ENCODE measurements at places on chromosomes 13 and 19. TPM values are rescaled to one million over a fixed set of nuclear protein-coding genes. Genes with fewer than 3 reads are reported as not detected.

DNA sequence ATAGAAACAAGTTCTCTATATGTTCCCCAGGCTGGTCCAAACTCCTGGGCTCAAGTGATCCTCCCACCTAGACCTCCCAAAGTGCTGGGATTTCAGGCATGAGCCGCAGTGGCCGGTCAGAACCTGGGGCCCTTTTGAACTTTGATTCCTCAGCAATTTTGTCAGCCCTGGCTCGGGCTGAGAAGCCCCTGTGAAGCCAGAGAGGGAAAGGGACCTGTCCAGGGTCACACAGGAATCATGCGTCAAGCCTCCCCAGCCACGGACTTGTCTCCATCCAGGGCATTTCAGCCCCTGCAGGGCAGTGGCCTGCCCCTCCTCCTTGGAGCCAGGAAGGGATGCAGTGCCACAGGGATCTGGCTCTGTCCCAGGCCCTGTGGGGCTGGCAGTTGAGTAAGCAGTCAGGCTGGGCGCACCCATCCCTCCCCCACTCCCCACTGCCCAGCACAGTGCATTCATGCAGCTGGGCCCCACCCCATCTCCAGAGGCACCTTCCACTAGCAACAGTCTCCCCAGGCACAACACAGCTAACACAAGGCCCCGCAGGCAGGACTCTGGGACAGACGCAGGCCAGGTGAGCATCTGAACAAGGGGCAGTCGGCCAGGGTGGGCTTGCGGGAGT lies at the start of gene CAPS:
Gene CAPS, plus strand, starts transcription at position 516 of the 619 bp plus-strand sequence. CDS start 153 bp downstream, outside the sequence.
- no peak for DNase-seq

- no peak for DNase-seq
Observed at GRCh38 chr19:54530866-54531265, 28.2 kb downstream of the LAIR2 start.

DNA sequence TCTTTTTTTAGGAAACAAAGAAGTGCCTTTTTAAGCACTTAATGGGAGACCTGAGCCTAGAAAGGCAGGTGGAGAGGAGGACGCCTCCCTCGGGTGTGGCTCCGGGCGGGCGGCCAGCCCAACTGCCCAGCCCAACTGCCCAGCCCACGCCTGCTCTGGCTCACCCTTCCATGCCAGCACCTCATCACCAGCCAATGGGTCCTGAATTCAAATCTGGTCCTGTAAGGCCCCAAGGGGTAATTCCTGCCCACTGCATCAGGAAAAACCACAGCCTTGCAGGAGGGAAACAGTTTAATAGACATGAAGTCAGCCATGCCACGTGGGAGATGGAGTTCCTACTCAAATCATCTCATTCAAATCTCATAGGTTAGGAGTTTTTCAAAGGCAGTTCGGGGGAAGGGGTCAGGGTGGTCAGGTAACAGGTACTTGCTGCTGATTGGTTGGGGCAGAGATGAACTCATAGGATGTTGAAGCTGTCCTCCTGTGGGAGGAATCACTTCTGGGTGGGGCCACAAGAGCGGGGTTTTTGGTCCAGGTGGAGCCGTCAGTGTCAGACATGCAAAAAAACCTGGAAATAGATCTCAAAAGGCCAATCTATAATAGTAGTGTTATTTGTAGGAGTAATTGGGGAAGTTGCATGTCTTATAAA lies 64.9 kb downstream of the HSPH1 start:
- no peak for DNase-seq

- peak; percentile 13 for DNase-seq
Observed at GRCh38 chr19:7830272-7830771, 304 bp downstream of the EVI5L start.

DNA sequence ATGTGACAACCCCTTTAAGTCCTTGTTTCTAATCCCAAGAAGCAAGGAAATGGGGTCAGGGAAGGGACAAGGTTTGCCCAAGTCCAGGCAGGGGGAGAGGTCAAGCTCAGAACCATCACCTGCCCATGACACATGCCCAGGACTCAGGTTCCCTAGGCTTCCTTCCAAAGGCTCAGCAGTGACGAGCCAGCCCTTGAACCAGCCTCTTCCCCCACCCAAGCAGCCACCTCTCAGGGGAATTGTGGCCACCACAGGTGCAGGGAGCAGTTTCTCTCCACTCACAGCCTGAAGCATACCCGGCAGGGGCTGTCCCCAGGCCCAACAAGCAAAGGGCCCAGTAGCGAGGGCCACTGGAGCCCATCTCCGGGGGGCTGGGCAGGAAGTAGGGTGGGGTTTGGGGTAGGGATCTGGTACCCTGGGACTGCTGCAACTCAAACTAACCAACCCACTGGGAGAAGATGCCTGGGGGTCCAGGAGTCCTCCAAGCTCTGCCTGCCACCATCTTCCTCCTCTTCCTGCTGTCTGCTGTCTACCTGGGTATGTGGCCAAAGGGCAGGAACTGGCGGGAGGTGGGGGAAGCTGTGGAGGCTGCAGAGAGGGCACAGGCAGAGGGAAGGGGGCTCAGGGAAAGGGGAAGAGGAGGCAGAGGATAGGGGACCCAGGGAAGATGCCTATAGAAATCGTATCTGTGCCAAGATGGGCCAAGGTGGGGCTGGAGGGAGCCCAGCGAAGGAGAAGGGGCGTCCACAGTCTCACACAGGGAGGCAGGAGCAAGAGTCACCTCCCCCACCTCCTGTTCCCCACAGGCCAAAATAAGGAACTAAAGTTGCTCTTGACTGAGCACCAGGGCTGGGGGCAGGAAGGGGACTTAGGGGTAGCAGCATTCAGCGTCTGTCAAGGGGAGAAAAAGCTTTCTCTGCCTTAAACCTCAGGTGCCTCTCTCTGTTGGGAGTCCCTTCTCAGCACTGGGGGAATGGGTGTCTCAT lies at the start of gene CD79A:
Gene CD79A, plus strand, starts transcription at position 433 of the 986 bp plus-strand sequence. Its CDS starts 26 bp downstream, at position 459.
- DNase-seq: peak; percentile 56

The PRR22 gene
- 5.3 TPM for total RNA-seq
